ENCODE measurements at places on chromosomes 6 and 20.

DNA sequence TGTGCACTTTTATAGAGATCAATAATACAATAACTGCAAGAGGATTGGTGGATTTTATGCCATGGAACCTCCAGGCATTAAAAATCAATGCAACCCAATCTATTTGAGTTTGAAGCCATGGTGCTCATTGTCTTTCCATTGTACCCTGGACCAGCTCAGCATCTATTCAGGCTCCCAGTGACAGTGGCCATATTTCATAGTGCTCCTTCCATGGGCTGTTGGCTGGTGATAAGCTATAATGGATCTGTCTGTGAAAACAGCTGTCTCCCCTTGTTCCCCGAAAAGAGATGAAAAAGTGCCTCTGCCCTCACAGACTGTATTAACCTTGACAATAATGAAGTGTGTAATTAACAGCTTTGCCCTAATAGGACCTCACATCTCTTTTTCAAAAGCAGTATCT lies 74.3 kb downstream of the LAMP5 start:
- DNase-seq = no peak

GRCh38 chr20:44990957-44991356 lies 24.6 kb downstream of the STK4 start:
- DNase-seq = no peak

GRCh38 chr6:156980515-156980914 lies 203.3 kb downstream of the ARID1B start:
- DNase-seq = no peak

DNA sequence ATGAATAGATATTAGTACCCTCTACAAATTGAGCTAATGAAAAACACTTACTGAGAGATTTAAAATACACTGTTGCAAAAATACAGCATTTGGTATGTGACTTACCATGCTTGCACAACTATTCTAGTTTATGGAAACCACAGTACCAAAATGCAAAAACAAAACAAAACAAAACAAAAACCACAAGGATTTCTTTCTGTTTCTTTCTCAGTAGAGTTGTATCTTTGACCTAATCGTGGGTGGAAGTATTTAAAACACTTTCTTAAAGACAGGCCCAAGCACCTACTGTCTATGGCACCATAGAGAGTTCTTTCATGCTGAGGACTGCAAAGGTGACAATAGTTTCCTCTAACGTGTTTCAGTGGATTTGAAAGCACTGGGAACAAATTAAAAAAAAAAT lies 95.3 kb upstream of the C6orf118 start:
- DNase-seq = no peak

DNA sequence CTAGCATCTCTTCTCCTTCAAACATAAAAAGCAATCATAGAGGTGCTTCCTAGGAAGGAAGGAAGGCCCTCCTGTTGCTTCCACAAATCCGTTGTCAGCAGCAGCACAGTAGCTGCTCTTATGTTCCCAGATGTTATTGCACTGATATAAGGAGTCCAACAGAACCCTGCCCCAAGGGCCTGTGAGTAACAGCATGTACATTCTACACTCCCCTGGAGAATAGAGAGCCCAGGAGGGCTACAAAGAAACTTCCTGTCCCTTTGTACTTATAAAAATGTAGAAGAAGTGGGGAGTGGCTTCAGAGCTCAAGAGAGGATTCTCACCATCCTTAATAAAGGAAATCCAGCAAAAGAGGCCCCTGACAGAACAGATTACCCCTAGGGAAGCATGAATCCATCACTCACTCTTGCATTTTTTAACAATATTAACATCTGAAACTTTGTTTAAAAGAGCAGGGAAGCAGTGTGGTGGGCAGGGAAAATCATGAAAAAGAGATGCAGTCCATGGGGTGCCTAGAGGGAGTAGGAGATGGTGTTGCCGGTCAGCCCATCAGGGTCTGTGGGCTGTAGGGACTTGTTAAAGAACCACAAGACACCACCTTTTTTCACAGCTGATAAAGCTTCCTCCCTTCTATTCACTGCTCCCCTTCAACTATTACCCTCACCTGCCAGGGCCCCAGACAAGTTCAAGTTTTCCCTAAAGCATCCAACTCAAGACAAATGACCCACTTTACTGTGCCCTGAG lies 104.5 kb upstream of the ADGRF1 start:
- no peak for DNase-seq

DNA sequence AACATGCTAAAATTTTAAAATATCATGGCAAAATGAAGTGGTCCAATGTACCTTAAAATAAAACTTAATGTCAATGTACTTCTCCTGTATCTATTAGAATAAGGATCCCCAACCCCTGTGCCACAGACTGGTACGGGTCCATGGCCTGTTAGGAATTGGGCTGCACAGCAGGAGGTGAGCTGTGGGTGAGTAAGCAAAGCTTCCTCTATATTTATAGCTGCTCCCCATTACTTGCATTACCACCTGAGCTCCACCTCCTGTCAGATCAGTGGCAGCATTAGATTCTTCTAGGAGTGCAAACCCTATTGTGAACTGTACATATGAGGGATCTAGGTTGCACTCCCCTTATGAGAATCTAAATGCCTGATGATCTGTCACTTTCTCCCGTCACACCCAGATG lies 86.0 kb downstream of the SLC16A10 start:
- no peak for DNase-seq

DNA sequence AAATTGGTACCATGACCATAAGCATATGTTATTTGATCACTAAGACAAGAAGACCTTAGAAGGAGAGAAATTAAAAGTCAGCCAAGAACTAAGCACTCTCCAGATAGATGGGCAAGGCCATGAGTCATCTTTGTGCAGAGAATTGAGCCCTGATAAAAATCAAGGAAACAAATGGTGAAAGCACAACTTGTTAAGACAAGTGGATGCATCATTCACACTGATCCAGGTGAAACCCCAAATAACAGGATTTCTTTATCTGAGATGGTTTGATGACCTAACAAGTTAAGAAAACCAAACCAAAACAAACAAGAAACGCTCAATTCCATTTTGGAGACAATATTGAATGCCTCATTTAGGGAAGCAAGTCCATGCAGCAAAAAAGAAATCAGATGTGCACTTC lies 121.6 kb downstream of the ADAT2 start:
- DNase-seq = no peak

GRCh38 chr6:136703331-136703865 lies 88.9 kb downstream of the MAP3K5 start:
- no peak for DNase-seq

GRCh38 chr20:62950741-62951140 lies 1.8 kb upstream of the SLC17A9 start:
- DNase-seq = no peak

- DNase-seq = no peak
These were observed 237.1 kb downstream of the UST start for GRCh38 chr6:148983966-148984365.

DNA sequence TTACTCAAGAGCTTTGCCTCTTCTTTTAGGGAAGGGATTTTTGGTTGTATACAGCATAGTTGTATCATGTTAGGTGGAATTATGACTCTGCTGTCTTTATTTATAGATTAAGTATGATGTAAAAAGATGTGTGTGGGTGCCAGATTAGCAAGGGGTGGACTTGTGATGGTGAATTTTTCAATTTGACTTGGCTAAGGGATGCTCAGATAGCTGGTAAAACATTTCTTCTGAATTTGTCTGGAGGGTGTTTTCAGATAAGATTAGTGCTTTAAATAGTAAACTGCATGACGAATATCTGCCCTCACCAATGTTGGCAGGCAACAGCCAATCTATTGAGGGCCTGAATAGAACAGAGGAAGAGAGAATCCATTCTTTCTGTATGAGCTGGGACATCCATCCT lies 173.3 kb upstream of the TNFAIP3 start:
- no peak for DNase-seq

- DNase-seq = no peak
These were observed 1.7 kb downstream of the PRL start for GRCh38 chr6:22295145-22295544.
